NCI-H1694 (cell line): ENCODE measurements at places on chromosomes 7 and 10.

GRCh38 chr7:78002715-78003114 lies 204.1 kb downstream of the PHTF2 start:
- DNase-seq: no peak

GRCh38 chr7:16528520-16528919 lies 1.9 kb downstream of the LRRC72 start:
- no peak for DNase-seq

- DNase-seq: peak; percentile 42
These were observed 7.3 kb downstream of the MAFK start for GRCh38 chr7:1537535-1538412.

DNA sequence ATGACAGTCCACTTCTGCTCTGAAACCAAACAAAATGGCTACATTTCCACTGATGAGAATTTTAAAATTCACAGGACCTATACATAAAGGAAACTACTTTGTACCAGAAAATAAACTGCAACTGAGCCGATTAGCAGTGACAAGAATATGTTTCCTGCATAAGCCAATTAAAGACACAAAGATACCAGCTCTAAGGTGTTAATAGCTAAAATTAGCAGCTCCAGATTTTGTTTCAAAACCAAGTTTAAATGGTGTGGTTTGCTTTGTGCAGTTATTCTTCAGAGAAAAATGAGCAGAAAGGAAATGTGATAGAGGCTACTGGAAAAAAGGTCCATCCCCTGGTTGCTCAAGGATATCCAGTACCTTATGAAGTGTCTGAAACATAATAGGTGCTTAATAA lies 123.2 kb downstream of the ANK3 start:
- no peak for DNase-seq

- DNase-seq: no peak
These were observed 21.4 kb upstream of the KIF20B start for GRCh38 chr10:89679986-89680385.

GRCh38 chr10:46272863-46273415 lies 13.9 kb upstream of the ANTXRL start:
- no peak for DNase-seq

- no peak for DNase-seq
These were observed 699 bp downstream of the CLIP2 start for GRCh38 chr7:74289659-74290552.

GRCh38 chr10:89414146-89414878 lies at the start of gene IFIT5:
IFIT5 (plus strand) TSS chr10:89414568; CDS start chr10:89414799, 231 bp downstream.
- DNase-seq: peak; percentile 50

- no peak for DNase-seq
These were observed 28.0 kb downstream of the PRSS2 start for GRCh38 chr7:142798451-142799436.

DNA sequence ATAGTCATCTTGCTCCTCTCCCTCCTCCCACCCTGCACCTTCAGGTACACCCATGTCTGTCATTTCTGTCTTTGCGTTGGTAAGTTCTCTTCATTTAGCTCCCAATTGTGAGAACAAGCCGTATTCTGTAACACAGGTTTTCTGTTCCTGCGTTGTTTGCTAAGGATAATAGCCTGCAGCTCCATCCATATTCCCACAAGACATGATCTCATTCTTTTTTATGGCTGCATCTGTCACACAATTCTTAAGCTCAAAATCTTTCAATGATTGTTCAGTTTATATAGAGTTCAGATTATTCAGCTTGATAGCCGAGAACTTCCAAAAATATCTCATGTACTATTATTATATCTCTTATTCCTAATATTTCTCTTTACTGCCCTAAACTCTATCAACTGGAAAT lies 16.0 kb upstream of the TMEM168 start:
- peak; percentile 26 for DNase-seq

DNA sequence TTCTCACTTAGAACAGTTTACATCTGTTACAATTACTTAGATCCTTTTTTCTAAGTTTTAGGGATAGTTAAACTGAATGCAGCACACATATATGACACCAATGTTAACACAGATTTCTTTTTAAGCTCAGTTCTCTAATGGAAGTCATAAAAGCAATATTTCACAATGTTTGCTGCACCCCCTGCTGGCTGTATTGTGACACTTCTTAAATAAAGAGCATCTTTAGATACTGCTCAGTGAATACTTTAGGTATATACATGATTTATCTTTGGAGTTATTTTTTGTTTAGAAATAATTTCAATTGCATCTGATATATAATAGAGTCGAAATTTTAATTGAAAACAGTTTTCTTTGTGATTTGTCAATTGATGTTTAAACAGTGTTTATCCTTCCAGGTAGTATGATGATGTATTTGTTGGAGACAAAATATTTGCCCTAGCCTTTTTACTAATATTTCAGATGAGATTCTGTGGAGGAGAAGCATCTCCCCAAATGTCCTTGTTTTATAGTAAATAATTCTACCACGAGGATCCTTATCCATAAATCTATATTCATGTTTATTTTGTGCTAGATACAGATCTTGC lies 174.4 kb downstream of the ST7 start:
- DNase-seq: peak; percentile 79
